ENCODE measurements at places on chromosomes 16 and 17.

DNA sequence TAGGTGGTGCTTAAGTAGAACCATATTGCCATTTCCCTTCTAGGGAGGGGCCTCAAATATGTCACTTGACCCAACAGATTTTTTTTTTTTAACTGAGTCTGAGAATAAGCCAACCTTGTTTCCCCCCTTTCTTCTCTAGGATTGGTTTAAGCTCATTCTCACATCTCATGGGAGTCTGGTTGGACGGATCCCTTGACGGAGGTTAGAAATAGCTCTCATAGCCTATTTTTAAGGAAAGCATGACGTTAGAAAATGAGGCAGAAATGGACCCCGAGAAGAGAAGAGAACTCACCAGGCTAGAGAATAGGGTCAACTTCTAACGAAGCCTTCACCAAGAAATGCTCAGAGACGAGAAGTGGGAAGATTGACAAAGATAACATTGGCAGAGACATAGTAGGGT, 95.1 kb upstream of the ZFHX3 start:
- no peak for DNase-seq

DNA sequence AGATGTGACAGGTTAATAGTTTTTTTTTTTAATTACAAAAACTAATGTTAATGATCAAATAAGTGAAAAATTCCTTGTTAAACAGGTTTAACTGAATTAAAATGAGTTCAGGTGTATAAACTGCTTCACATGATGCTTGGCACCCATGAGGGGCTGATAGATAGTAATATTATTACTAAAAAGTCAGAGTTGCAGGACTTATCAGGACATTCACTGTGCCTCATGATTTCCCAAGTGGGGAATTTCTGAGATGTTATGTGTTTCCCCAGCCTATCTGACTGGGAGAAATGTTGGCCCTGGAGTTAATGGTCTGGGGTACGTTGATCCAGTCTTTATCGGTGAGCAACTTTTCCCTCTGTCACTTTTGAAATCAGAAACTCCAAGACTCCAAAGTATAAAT, 102.1 kb downstream of the PLCG2 start:
- no peak for DNase-seq

GRCh38 chr17:17815062-17815406, 21.8 kb downstream of the SREBF1 start:
- DNase-seq, result no peak

DNA sequence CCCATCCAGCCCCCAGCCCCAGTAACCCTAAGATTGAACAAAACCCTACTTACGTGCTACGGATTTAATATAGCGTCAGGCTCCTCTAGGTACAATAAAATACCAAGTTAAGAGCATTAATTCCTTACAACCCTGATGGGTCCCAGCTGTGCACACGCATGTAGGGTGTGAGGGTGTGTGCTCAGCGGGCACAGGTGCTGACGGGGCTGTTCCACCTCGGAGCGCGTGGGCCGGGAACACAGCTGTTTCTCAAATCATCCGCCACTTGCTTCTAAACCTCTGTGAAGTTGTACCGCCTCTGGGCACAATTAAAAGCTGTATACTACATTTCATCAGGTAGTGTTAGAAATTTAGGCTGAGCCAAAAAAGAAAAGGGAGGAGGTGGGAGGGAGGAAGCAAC, 478.6 kb downstream of the MAF start:
- DNase-seq, result no peak

GRCh38 chr16:68077866-68078700, 7.1 kb upstream of the NFATC3 start:
- no peak for DNase-seq

- no peak for DNase-seq
These were observed 54.4 kb downstream of the PITPNC1 start for GRCh38 chr17:67431249-67432015.

DNA sequence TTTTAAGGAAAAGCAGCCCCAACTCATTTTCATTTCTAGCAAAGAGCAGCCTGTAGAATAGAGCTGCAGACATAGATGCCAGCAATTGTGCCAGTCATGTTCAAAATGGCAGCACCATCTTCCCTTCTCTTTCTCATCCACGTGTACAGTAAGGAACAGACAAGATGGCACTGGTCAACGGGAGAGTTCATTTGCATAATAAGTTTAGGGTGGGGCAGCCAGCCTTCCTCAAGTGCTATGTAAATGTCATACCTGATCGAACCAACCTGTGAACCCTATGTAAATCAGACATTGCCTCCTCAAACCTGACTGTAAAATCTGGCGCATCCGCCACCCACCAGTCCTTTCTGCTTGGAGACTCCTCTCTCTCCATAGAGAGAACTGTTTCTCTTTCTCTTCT, 150.0 kb upstream of the CDH13 start:
- no peak for DNase-seq

- no peak for DNase-seq
These were observed 80.2 kb downstream of the DYNLRB2 start for GRCh38 chr16:80620736-80621605.
